ENCODE measurements at places on chromosomes 13 and 19. TPM values are rescaled to one million over a fixed set of nuclear protein-coding genes. Genes with fewer than 3 reads are reported as not detected.

DNA sequence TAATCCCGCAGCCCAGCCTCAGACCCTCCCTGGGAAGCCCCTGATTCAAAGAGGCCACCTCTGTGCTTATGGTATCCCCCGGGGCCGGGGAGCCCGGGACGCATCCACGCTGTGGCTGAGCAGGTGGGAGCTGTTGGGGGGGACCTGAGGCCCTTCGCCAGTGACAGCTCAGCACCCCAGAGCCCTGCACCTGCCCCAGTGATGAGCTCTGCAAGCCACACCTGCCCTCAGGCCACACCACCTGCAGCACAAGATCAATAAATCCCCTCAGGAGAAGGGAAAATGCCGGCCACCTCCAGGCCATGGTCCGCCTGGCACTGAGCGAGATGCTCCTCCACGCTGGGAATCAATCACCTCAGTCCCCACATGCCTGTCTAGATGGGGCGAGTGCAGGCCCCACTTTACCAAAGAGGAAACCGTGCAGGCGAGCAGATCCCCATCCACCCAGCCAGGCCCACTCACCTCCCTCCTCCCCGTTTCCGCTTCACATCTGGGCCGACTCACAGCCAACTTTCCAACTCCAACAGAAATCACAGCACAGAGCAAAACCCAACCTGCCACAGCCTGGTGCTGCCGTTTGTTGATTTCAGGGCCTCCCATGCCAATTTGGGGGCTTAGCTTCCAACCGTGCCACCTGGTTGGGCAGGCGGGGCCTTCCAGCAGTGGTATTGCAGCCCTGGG lies 12.8 kb downstream of the MOB3A start:
- no peak for DNase-seq

- no peak for DNase-seq
Observed at GRCh38 chr19:20470345-20471135, 95.0 kb downstream of the ZNF737 start.

DNA sequence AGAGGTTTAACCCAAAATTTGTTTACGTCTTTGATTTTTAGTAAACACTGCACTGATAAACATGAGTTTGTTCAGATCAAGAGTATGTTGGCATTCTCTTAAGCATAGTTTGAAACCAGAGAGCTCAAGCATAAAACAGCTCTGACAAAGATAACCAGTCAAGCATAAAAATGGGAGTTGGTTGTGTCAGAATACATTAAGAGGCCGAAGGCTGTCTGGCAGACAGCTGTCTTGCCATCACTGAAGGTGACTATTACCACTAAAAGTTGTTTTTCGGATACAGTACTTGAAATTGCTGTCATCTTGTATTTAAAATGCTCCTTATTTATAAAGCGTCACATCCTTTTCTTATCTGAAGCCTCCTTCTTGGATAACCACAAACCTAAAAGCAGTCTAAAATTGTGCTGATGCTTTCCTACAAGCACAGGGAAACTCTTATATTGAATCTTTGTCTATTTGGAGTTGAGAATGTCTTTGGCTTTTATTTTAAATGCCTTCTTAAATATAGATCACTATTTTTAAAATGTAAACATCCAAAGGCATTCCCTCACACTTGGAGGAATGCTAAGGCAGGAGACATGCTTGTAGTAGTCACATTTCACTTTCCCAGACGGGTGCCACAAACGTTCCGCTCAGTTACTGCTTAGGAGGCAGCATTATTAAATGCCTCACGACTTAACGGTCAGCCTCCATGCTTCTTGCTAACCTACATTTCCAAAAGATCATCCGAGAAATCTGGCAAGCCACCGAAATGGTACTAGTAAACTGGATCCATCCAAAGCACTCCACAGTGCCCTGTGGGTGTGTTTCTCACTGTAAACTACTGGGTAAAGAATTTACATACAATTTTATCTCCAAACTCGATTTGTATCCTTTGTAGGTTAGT lies 1.5 kb downstream of the SMAD9 start:
- DNase-seq = no peak

- DNase-seq = no peak
Observed at GRCh38 chr13:99355267-99356011, 48.2 kb upstream of the GPR183 start.

- no peak for DNase-seq
Observed at GRCh38 chr13:24180750-24181377, 20.3 kb downstream of the SPATA13 start.

- no peak for DNase-seq
Observed at GRCh38 chr13:105972306-105972721, 563.1 kb downstream of the EFNB2 start.

DNA sequence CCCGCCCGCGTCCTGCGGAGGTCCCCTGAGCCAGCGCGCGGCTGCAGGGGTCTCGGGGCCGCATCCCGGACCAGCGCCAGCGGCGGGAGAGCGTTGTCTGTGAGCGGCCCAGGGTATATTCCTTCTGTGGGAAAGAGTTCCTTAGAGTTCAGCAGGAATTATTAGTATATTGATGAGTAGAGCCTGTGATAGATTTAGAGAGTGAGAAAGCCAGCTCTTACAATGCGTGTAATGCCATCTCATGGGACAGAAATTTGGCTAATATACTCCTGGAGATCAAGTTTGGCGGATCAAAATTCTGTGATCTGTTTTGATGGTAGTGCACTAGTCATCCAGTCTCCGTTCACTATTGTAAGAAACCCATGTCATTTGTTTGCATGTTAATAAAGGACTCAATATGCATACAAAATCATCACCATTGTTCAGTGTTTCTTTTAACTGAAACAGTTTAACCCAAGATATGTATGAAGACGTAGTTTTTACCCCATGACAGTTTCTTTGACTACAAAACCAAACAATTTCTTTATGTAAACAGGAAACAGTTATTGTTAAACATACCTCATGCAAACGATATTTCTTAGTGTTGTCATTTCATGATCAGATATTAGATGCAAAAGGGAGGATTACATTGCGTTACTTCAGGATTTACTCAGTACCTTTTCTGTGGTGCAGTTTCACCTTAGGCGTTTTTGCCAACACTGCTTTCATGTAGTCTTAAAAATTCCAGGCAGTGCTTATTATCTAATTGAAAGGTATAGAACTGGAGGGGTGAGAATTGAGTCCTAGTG lies 9.9 kb downstream of the TNFRSF19 start:
- DNase-seq = no peak

GRCh38 chr13:30318026-30318425 lies 10.7 kb upstream of the KATNAL1 start:
- no peak for DNase-seq

- no peak for DNase-seq
Observed at GRCh38 chr13:42000846-42001245, 39.9 kb upstream of the VWA8 start.

- no peak for DNase-seq
Observed at GRCh38 chr13:40342901-40343300, 323.5 kb downstream of the FOXO1 start.

DNA sequence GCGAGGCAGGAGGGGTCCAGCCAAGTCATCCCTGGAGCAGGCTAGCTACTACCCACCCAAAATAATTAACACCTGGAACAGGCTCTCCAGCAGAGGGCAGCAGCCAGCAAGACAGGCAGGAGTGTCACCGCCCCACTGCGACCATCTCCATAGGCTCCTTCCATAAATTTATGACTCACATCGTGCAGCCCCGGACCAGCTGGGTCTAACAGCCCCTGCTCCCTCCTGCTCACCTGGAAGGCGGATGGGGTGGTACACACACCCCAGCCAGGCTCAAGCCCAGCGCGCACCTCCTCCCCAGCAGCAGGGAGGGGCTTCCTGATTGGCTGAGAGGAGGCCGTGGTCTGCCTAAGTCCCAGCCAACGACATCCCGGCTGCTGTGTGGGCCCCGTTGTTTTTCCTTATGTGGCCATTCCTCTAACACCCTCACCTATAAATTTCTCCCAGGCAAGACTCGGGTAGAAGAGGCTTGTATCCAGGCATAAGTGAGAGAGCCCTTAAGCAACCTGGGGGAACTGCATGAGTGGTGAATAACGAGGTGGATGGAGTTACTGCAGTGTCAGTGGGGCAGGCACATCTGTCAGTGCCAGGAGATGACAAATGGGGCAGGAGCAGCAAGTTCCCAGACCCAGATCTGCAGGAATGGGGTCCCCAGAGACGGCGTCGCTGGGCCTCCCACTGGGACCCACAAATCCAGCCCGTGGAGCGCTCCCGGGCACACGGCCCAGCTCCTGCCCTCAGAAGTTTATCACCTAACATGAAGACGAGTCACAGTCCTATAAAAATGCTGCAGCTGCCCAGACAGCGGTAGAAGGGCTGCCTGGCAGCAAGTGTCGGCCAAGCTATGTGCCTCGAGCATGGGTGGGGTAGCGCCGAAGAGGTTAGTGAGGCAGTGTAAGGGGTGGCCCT lies 43.1 kb downstream of the CEBPG start:
- no peak for DNase-seq

The TEX26 gene
- 0.31 TPM for total RNA-seq

The NTF4 gene
- not detected for total RNA-seq

The CGB8 gene
- total RNA-seq = not detected

The F7 gene
- total RNA-seq = 0.27 TPM

The PRKCG gene
- total RNA-seq = not detected

The MRPS12 gene
- total RNA-seq = 12.1 TPM

The SLAIN1 gene
- 10.1 TPM for total RNA-seq

The IZUMO1 gene
- 0.27 TPM for total RNA-seq

The SIX5 gene
- 26.3 TPM for total RNA-seq
